Foreskin keratinocyte (primary cell): ENCODE measurements at places on chromosomes 4 and X.

- DNase-seq: no peak
These were observed 15.3 kb upstream of the HMGB3 start for GRCh38 chrX:150967786-150968185.

DNA sequence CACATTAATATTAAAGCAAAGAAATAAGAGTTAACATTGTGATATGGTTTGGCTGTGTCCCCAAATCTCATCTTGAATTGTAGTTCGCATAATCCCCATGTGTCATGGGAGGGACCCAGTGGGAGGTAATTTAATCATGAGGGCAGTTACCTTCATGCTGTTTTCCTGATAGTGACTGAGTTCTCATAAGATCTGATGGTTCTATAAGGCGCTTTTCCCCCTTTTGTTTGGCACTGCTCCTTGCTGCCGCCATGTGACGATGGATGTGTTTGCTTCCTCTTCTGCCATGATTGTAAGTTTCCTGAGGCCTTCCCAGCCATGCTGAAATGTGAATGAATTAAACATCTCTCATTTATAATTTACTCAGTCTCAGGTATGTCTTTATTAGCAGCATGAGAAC lies 153.8 kb upstream of the GALNT7 start:
- DNase-seq: no peak

- DNase-seq: peak; percentile 95
These were observed 16.3 kb downstream of the CD99 start for GRCh38 chrX:2707334-2707760.

DNA sequence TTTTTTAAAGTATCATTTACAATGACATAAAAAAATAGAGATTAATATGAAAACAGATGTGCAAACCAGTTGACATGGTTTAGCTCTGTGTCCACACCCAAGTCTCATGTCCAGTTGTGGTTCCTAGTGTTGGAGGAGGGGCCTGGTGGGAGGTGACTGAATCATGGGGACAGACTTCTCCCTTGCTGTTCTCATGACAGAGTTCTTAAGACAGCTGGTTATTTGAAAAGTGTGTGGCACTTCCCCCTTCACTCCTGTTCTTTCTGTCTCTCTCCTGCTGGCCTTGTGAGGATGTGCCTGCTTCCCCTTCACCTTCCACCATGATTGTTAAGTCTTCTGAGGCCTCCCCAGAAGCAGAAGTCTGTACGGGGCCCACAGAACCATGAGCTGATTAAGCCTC lies 23.8 kb downstream of the CNOT6L start:
- no peak for DNase-seq

GRCh38 chrX:85223359-85223758 lies 20.2 kb downstream of the SATL1 start:
- DNase-seq: no peak

GRCh38 chr4:142913461-142914030 lies 67.4 kb upstream of the INPP4B start:
- DNase-seq: no peak

DNA sequence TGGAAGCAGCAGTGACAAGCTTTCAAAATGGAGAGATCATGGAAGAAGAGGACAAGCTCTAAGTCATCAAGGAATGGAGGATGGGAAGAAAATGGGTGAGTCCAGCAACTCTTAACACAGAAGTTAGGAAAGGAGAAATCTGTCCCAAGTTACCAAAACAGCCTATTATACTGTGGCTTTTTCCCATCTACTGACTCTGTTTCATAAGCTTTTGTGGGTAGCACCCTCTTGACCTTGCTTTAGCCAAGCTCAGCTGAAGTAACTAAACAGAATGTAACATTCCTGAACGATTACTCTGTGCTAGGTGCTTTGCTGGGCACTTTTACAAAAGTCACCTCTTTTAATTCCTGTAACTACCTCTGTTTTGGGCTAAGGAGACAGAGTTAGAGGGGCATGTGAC lies 54.9 kb downstream of the MAP7D2 start:
- peak; percentile 9 for DNase-seq

GRCh38 chr4:140252742-140253555 lies 99.0 kb upstream of the MAML3 start:
- DNase-seq: no peak

- DNase-seq: no peak
These were observed 273.5 kb upstream of the FAM241A start for GRCh38 chr4:111871802-111872201.

DNA sequence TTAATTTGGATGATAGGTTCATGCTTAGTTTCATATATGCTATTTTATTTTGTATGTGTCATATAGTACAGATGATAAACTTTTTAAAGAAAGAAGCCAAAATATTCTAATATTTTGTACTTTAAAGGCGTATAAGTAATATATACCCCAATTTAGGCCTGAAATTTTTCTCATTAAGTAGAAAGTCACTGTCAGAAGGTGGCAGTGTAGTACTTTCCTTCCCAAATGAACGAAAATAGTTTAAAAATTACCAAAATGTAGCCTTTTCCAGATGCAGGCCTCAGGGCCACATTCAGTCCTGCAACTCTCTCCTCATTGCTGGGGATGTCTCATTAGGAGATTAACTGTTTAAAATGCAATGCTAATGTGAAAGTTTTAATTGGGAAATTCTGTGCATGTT lies 1263.6 kb downstream of the C4orf33 start:
- peak; percentile 15 for DNase-seq

DNA sequence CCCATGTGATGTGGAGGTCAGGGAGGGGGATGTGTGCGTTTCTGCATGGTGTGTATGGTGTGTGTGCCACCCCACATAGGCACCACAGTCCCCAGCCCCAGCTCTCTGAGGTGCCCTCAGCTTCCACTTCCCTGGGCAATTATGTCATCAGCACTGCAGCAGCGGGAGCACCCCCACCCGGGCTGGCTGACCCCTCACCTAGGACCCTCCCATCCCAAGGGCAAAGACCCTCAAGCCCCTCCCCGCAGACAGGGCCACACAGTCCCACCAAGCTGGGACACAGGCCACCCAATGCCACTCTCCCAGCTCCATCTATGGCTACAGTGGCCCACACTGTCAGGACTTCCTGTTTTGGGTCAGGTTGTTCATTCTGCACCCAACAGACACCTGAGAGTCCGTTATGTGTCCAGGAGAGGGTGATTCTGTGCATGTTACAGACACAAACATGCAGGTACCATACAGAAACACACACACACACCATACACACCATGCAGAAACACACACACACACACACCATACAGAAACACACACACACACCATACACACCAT lies 75.2 kb downstream of the JAKMIP1 start:
- no peak for DNase-seq

DNA sequence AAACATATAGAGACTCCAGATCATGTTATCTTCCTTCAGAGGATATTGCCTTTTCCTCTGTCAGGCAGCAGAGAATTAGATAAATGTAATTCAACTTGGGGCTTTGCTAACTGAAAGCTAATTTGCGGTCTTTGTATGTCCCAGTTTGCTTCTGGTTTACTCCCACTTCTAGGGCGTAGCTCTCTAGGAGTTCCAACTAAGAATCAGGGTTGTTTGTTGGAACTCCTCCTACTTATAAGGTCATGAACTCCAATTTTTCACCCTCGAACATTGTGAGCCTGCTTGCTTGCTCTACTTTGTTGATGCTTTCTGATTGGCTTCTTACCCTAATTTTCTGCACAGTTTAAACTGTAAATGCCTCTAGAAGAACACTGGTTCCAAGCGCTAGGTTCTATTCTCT lies 66.1 kb downstream of the FMR1NB start:
- no peak for DNase-seq

GRCh38 chr4:10267066-10267465 lies 150.5 kb upstream of the WDR1 start:
- no peak for DNase-seq

- peak; percentile 6 for DNase-seq
These were observed 223.1 kb upstream of the DMD start for GRCh38 chrX:33434256-33435092.

- no peak for DNase-seq
These were observed at the start of gene ZNF518B for GRCh38 chr4:10457255-10457801. ZNF518B (minus strand) TSS chr4:10457426; CDS start chr4:10446328, 11,098 bp downstream.

- DNase-seq: peak; percentile 88
These were observed 54.2 kb downstream of the PLAC1 start for GRCh38 chrX:134603806-134604700.

- no peak for DNase-seq
These were observed 24.3 kb upstream of the MAOA start for GRCh38 chrX:43631841-43632240.

DNA sequence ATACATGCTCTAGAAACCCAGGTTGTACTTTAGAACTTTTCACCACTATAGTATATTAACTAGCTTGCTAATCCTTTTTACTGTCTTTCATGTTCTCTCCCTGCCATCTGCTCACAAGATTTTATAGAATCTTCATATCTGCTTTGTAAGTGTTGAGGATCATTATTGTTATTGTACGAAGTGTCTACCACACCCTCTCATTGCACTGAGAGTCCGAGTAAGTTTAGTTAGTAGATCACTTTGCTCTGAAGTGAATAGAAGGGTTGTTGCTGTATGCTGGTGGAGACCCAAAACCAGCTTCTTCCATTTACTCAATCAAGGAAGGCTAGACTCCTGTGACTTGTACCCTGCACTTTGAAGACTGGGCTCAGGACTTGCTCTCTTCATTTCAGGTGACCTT lies 17.1 kb downstream of the GAB1 start:
- no peak for DNase-seq

DNA sequence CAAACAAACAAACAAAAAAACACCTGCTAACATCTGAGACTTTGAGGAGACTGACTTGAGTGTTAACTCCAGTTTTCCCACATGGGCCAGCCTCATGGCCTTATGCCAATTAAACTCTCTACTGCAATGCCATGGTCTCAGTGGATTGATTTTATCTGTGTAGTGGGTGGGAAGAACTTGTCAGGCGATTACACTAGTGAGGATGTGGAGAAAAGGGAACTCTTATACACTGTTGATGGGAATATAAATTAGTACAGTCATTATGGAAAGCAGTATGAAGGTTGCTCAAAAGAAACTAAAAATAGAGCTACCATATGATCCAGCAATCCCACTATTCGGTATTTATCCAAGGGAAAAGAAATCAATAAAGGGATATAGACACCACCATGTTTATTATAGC lies 12.8 kb upstream of the XIAP start:
- DNase-seq: no peak

DNA sequence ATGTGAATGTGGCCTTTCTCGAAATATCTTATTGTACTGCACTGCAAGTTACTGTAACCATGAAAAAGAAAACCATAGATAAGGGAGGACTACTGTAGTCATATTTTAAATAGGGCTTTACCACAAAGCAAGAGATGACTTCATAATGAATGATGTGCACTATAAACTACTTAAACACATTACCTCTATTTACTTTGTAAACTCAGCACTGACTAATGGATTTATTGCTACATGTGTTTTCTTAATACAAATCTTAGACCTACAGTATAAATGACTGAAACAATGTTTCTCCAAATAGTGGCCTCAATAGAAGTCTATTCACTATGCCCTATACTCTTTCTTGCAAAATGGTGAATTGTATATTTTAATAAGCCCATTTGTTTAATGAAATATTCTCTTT lies 61.1 kb downstream of the HDX start:
- no peak for DNase-seq

DNA sequence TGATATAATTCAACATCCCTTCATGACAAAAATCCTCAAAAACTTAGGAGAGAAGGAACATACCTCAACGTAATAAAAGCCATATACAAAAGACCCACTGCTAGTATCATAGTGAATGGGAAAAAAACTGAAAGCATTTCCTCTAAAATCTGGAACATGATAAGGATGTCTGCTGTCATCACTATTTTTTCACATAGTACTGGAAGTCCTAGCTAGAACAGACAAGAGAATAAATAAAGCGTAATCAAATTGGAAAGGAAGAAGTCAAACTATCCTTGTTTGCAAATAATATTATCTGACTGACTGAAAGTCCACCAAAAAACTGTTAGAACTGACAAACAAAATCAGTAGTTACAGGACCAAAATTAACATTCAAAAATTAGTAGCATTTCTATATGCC lies 985.4 kb upstream of the AGA start:
- DNase-seq: no peak

DNA sequence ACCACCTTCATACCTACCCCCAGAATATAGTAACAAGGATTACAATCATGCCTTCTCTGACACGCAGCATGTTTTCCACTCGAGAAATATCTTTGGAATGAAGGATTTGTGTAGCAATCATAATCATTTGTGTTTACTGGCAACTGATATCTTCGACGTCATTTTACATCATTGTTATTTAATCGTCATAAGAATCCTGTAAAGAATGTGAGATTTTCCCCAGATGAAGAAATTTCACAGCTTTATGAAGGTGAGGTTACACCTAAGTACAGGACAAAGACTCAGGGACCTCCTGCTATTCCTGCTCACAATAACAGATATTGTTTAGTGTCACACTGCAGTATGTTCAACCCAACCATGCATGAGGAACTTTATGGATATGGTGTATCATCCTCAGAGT lies 198.2 kb upstream of the LDB2 start:
- DNase-seq: no peak

DNA sequence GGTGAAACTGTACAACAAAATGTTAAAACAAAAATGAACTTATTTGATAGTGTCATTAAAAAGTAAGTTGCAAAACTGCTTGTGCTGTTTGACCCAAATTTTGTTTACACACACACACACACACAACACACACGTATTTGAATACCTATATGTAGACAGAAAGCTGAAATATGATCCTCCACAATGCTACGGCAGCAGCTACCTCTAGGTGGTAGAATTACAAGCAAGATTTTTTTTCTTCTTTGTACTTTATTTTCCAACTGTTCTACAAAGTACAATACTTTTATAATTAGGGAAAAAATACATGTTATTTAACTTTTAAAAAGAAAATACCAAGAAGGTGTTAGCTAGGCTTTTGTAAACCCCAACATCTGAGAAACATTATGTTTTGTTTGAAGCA lies 1.2 kb downstream of the CYTL1 start:
- no peak for DNase-seq

GRCh38 chr4:105093975-105094374 lies 52.7 kb upstream of the TET2 start:
- DNase-seq: no peak

- peak; percentile 13 for DNase-seq
These were observed 153.7 kb upstream of the BMP3 start for GRCh38 chr4:80876810-80877209.

DNA sequence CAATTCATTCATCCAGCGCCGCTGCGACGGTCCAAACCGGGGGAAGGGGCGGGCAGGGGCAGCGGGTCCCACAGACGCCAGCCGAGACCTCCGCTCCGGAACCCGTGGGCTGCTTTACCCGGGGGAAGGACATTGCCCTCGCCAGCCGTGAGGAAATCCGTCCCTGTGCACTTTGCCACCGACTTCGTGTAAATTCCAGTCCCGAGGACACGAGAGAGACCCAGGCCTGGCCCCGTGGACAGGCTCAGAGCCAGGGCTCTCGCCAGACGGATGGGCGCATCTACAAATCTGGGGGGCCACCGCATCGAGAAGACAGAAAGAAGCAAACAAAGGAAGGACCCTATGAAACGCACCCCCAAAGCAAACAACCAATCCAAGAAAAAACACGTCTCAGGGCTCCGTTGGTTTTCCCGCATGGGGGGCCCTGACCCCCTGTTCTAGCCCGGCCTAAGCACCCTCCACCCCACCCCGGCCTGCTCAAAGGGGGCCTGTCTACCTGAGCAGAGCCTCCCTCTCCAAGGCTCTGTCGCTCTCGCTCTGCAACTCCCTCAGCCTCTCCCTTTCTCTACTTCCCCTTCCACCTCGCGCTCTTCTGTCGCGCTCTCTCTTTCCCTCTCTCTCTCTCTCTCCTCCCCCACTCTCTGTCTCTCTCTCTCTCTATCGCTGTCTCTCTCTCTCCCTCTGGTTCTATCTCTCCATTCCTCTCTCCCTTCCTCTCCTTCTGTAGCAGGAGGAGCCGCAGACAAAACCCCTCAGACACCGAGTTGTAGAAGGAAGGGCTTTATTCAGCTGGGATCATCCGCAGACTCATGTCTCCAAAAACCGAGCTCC lies 11.3 kb downstream of the FRG2 start:
- no peak for DNase-seq
